ENCODE measurements at places on chromosomes 1 and 21.

DNA sequence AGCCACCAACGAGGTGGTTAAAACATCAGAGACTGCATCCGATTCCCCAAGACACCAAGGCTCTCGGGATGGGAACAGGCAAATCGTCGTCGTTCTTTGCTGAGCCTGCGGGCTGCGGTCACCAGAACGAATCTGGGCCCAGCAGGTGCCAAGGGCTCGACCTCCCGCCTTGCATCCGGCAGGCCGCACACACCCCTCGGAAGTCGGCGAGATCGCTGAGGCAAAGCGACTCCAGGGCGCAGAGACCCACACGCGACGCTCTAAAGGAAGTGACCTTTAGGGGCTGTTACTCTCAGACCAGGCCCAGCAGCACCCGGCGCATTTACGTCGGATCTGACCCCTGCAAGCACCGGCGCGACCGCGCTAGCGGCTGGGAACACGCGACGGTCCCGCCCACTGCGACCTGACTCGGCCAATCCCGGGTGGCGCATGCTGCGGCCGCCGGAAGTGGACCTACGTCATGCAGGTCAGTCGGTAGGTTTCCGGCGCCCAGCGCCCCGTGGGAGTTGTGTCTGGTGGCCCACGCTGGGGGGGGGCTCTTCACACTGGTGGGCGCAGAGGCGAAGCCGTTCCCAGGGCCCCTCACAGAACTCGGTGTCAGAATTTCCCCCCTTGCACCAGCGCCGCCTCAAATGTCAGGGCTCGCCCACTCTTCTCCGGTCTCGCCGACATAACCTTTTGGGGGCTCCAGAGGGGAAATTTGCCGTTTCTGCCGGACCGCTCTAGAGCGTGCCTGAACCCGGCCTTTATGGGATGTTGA lies 7.5 kb upstream of the PARK7 start:
- no peak for DNase-seq

DNA sequence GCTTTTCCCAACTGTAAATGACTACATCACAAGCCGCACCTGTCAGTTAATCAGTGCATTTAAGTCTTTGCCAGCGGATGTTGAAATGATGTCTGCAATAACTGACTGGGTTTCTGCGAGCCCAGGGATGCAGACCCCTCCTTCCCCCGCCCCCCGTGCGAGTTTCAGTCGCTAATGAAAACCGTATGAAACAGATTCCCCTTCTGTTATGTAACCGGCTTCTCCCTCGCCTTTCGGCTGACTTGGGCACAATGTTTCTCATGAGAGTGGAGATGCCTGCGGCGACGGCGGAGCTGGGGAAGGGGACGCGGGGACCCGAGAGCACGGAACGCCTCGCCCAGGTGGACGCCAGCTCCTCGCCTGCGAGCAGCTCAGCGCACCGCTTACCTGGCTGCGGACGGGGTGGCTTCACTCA lies 753 bp downstream of the KCNJ6 start:
- DNase-seq: no peak

- no peak for DNase-seq
Observed at GRCh38 chr1:156490401-156491032, 10.1 kb downstream of the MEF2D start.

- DNase-seq: no peak
Observed at GRCh38 chr1:116476321-116476720, 94.5 kb downstream of the CD58 start.

GRCh38 chr1:170498876-170499275 lies 33.1 kb upstream of the GORAB start:
- no peak for DNase-seq

DNA sequence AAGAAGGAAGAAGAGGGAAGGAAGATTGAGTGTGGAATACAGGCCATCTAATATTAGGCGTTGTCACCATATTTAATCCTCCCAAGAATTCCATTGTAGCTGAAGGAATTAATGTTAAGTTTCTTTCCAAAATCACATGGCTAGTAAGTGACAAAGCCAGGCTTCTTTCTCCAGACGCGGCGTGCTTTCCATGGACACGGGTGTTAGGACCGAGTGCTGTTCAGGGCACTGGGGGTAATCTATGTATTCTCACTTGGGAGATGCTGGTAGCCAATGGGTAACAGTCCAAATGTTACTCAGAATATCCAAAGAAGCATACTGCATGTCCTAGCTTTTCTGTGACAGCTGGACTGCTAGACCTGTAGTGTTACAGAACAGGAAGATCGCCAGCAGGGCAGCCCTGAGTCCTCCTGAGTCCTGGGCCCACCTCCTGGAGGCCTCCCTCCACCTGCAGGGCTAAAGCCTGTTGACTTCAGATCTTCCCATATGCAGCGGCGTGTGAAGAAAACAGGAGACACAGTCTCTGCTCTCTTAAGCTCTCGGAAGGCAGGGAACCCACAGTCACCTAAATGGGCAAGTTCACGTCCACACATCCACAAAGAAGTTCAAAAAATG lies 5.3 kb downstream of the IGSF9 start:
- no peak for DNase-seq

DNA sequence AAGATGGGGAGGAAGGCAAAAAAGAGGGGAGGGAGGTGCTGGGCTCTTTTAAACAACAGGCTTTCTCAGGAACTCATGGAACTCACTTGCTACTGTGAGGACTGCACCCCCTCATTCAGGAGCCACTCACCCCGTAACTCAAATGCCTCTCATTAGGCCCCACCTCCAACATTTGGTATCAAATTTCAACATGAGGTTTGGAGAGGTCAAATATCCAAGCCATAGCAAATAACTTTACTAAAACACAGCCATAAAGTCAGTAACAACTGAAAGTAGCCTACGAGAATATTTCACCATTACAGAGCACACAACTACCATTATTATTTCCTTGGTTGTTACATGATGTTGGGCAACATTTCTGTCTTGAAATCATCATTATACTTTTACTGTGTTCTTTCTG lies 13.1 kb upstream of the DMRTB1 start:
- DNase-seq: no peak

DNA sequence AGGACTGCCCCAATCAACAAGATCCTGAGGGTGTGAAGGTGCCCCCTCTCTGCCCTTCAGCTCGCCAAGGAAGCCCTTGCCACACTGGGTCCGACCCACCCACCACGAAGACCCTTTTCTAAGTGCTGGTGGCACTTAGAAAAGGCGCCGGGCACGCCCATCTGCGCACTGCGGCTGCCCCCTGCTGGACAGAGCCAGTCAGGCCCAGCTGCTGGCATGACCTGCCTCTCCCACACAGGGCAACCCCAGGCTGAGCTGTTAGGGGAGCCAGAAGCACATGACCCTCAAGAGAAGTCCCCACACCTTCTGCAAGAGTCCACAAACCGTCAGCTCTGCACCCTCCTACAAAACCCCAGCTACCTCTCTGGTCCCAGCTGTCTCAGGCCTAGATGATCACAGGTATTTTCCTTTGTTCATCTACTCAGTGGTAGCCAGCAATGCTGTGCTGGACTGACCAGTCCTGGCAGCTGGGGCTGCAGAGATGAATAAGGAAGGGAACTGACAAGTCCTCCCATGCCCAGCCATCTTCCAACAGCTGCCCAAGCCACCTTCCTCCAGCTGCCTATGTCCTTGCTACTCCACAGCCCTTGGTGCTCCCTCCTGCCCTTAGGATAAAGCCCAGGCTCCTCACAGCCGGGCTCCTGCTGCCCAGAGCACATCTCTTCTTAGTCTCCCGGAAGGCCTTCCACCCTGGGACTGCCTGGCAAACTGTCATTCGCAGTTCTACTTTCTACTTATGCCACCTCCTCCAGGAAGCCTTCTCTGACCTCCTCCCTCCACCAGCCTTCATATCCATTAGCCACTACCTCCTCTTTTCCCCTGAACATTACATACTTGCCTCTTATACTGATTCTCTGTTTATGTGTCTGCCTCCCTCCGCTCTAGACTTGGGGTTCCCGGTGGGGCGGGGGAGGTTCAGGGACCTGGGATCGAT lies 39.8 kb upstream of the ZC3H12A start:
- peak; percentile 11 for DNase-seq

DNA sequence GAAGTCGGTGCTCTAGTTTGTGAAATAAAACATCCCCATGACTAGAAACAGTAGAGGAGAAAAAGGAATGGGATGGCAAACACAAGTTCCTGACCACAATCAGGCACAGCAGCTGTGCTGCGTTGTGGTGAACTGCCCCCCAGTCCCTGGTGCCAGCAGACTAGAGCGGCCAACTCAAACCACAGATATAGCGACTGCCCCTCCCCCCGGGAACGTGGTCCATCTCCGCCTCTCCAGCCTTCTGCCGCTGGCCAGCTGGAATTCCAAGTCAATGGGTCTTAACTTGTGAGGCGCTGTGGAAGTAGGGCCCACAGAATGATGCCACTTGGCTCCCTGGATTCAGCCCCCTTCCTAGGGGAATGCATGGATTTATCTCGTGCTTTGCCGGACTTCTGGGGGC lies 41.6 kb upstream of the ZNF678 start:
- DNase-seq: no peak

- no peak for DNase-seq
Observed at GRCh38 chr1:183896466-183897048, 91.6 kb downstream of the RGL1 start.

GRCh38 chr1:68525781-68526180 lies 28.9 kb upstream of the DEPDC1 start:
- no peak for DNase-seq

GRCh38 chr1:179141592-179142251 lies 59.9 kb downstream of the TOR3A start:
- DNase-seq: peak; percentile 42

DNA sequence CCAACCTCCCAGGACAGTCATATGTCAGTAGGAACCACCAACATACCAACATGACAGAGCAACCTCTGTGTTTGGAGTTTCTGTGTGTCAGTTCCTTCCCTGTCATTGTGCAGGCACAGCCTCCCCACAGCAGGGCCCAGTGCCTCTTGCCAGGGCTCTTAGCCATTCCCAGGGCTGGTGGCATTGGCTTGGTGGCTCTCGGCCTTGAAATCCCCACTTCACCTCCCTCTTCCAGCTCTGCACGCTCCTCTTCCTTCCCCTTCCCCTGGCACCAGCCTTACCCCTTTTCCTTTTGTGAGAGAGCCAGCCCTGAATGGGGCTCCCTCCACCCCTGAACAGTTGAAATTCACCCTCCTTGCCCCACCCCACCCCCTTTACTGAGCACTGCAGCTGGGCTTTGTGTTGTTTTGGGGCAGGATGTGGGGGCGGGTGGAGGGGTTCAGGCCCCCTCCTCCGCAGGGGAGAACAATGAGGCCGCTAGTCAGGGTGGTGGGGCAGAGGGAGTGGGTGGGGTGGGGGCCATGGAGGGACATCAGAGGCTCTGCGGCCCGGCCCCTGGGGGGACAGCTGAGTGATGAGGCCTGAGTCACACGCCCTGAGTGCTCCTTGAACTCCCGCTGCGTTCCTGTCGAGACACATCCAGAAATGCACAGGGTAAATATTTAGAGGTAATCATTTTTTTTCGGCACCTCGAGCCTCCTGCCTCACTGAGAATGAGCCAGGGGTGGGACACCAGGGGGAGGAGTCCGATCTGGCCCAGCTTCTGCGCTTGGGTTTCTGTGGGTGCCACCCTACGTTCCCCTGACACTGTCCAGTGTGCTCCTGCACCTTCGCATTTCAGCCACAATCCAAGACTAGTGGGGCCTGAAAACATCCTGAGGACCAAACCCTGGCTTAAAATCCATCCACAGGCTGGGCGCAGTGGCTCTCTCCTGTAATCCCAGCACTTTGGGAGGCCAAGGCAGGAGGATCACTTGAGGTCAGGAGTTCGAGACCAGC lies 28.6 kb downstream of the LGR6 start:
- no peak for DNase-seq

- no peak for DNase-seq
Observed at GRCh38 chr1:15946571-15947381, 29.1 kb downstream of the ZBTB17 start.

DNA sequence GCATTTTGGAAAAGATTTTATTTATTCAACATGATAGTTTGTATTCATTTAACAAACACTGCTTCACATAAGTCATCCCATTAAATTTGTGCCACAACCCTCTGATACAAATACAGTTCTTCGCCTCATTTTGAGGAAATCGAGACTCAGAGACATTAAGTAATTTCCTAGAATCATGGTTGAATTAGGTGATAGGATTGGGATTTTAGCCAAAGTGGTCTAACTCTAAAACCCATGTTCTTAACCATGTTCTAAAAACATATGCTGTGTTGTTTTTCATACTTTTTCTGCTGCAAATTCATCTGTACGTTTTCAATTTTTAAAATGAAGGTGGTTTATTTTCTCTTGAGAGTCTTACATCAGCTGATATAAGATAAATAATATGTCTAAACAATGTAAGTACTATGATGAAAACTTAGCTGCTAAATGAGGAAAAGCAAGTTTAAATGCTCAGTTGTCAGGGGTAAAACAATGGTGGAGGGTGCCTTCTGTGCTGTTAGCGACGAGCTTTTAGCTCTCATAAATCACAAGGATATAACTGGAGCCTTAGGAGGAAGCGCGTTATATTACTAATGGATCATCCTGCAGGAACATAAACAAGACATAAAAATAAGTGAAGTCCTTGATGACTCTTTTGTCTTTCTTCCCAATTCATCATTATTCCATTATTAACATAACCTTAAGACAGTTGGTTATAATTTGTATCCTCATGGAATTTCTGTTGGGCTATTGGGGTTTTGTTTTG lies 97.7 kb downstream of the CACHD1 start:
- DNase-seq: no peak

DNA sequence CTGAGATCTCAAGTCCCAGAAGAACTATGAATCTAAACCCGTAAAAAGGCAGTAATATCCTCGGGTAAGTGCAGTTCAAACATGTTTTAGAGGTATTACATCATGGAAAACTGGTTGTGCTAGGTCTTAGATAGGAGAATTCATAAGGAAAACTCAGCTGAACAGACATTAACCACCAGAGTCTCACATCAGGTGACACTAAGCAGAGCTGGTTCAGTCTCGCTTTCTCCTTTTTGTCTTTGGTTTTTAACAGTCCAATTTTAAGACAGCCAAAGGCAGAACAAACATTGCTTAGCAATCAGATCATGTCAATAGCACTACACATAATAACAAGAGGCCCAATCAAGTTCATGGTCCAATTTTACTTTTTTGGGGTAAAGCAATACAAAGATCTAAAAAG lies 63.1 kb upstream of the MUTYH start:
- no peak for DNase-seq

DNA sequence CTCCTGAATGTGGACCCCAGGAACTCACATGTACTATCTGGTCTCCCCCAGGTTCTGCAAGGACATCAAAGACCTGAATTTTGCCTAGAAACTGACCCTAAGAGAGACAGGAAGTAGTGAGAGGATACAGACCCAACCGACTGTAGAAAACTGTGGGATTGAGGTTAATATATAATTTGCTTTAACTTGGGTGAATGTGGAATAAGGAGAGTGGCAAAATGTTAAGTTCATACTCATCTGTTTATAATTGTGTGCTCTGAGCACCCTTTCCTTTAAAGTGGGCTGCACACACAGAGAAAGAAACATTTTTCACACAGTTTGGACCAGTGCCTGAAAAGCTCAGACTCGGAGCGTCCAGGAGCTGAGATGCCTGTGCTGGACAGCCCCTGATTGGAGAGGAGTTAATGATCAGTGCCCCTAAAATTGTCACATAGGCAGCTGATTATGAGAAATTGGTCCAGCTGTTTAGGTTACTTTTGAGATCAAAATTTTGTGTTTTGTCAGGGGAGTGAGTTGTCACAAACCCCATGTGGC lies 37.2 kb downstream of the ROR1 start:
- no peak for DNase-seq

- DNase-seq: no peak
Observed at GRCh38 chr1:175725684-175726083, 17.7 kb downstream of the TNR start.
